Activated CD4-positive, alpha-beta T cell treated with anti-CD3 and anti-CD28 coated beads, Interleukin-2, amount 50 U/mL, for 24 hours (primary cell): ENCODE measurements at places on chromosomes 1 and 21.

GRCh38 chr1:87833166-87833565 lies 504.5 kb downstream of the LMO4 start:
- DNase-seq = no peak

GRCh38 chr1:29121516-29121935 lies 2.2 kb downstream of the TMEM200B start:
- no peak for DNase-seq

DNA sequence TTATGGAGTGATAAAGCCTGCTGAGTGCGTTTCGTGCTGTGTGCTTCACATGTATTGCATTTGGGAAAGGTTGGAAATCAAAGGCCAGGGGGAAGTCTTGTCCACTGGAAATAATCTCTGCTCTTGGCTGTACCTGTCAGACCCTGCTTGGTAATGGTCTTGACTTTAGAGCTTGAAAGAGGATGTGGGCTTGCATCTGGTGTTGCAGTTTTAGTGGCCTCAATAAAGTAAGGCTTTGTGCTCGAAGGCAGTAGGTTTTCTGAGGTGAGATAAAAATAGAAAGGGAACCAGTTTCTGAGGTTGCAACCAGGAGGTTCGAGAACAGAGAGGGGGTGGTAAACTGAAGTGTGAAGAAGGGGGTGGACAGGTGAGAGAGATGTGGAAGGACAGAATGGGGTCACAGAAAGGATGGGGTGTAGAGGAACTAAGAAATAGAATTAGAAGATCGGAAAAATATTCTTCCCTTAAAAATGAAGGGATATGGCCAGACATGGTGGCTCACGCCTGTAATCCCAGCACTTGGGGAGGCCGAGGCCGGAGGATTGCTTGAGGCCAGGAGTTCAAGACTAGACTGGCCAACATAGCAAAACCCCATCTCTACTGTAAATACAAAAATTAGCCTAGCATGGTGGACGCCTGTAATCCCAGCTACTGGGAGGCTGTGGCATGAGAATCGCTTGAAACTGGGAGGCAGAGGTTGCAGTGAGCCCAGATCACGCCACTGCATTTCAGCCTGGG lies 1.5 kb downstream of the S100PBP start:
- DNase-seq = no peak

DNA sequence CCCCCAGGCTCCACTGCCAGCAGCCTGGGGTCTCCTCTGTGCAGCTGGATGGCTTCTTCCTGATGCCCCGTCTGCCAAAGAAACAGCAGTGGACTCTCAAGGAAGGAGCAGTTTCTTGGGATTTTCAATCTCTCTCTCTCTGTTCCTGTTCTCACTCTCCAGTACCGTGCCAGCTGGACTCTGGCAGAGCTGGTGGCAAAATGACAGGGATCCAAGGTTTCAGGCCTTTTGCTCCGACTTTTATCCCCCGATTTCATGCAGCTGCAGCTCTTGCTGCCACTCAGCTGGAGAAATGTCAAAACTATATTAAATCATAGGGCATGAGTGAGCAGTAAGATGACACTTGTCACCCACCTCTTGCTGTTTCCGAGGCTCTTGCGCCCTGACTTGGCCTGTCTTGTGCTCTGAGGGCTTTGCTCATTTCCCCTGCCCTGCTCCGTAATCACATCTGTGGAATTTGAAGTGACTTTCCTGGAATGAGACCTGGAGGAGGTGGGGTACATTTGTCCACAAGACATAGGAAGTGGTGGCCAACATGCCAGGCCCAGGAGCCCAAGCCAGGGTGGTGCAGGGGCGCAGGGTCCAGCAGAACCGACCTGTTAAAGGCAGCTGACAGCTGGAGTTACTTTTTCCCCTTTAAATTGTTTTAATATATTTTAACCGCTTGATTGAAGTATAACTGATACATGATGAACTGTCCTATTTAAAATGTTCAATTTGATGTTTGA lies 576.2 kb downstream of the PTPRU start:
- DNase-seq = no peak

- no peak for DNase-seq
These were observed 275.5 kb downstream of the CAMTA1 start for GRCh38 chr1:7060745-7061144.

DNA sequence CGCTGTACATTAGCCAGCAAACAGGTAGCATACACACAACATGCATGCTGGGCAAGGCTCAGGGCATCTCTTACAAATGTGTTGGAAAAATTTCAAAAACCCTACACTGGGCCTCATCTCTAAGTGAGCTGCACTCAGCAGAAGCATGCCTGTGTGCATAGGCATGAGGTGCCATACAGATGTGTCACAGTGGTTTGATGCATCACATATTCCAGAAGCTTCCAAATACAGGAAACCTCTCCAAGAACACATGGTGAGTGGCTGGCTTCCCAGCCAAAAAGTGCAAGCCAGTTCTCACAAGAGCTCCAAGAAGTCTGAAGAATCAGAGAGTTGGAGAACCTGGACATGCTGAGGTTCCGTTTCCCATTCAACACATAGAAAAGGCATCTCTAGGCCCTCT lies 58.3 kb downstream of the CD46 start:
- DNase-seq = no peak

- DNase-seq = no peak
These were observed 50.4 kb upstream of the HNRNPU start for GRCh38 chr1:244914761-244915160.

- no peak for DNase-seq
These were observed 57.8 kb upstream of the C1orf185 start for GRCh38 chr1:51044199-51044598.

DNA sequence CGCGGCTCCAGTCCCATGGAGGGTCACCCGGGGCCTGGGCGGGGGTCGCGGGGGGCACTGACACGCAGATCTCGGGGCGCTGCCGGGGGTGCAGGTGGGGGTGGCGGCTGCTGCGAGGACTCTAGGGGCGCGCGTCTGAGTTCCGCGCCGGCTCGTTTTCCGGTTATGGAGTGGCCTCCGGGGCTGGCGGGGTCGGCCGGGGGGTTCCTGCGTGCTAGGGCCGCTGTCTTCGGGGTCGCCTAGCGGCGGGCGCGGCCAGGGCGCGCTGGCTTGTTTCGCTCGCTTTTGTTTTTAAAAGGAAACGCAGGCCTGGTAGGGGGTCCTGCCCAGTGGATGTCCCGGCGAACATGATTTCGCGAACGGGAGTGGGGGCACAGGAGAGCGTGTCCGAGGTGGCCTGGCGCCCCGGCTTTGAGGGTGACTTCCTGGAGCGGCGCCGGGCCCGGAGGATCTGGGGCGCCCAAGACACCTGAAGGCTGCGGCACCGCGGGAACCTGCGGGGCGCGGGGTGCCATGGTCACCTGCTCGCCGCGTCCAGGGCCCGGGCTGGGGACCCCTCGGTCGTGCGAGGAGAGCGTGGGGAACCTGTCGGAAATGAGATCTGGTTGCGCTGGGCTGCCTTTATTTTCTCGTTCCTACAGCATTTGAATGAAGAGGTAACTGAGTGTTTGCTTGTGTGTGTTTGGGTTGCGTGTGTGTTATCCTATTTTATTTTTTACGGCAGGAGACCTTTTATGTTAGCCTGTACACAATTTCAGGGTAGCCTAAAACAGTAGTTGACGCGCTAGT lies 618 bp downstream of the ETS2 start:
- DNase-seq = peak; percentile 24

GRCh38 chr1:217734973-217735372 lies 103.8 kb downstream of the SPATA17 start:
- no peak for DNase-seq

GRCh38 chr1:153422450-153423068 lies 6.2 kb downstream of the S100A7A start:
- DNase-seq = peak; percentile 51

- no peak for DNase-seq
These were observed at the start of gene FCRL4 for GRCh38 chr1:157597959-157598667. TSS of gene FCRL4 (minus strand) at chr1:157598085. CDS start at chr1:157597944, 141 bp downstream.

- DNase-seq = no peak
These were observed 9.2 kb downstream of the ADCY10 start for GRCh38 chr1:167904652-167905130.

DNA sequence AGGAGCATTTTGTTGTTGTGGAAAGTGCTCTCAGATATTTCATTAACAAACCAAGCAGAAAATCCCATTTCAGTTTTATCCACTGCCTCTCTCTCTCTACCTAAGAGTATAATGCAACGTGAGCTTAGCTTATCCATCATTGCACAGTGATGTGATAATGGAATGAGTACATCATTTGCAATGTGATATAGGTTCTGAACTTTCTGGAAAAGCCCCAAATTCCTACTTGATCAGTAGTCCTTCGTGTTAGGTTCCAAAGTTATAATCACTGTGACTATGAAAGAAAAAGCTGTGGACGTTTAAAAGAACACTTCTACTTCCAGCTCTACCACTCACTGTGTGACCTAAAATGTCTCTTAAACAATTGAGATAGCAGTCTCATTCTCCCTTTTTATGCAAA lies 76.4 kb upstream of the PRMT6 start:
- no peak for DNase-seq

DNA sequence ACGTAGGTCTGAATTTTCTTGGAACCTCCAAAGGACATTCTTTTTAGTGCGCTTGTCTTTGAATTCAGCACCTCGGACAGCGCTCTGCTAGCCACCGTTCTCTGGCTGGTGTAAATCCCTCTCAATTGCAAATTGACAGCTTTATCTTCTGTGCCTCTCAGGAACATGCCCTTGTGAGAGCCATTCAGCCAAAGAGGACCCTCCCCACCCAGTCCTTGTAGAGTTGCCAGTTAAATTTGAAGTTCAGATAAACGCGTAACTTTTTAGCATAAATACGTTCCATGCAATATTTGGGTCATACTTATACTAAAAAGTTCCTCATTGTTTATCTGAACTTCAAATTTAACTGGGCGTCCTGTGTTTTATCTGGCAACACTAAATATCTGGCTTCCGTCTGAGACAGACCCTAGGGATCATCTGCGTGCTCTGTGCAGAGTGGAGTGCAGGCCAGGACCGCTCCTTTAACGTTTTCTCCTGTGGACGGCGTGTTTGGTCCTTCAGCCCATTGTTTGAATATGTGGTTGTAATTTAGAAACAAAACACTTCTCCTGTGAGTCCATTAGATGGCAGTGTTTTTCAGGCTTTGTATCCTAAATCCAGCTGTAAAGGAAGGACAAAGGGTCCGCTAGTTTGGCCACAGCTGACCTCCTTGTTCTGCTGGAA lies 7.0 kb downstream of the KCNAB2 start:
- DNase-seq = no peak

GRCh38 chr1:172393354-172393753 lies 27.1 kb upstream of the C1orf105 start:
- no peak for DNase-seq

- DNase-seq = no peak
These were observed 168.1 kb upstream of the FGGY start for GRCh38 chr1:59128784-59129227.

GRCh38 chr1:75980972-75981897 lies 49.0 kb upstream of the ASB17 start:
- DNase-seq = no peak

DNA sequence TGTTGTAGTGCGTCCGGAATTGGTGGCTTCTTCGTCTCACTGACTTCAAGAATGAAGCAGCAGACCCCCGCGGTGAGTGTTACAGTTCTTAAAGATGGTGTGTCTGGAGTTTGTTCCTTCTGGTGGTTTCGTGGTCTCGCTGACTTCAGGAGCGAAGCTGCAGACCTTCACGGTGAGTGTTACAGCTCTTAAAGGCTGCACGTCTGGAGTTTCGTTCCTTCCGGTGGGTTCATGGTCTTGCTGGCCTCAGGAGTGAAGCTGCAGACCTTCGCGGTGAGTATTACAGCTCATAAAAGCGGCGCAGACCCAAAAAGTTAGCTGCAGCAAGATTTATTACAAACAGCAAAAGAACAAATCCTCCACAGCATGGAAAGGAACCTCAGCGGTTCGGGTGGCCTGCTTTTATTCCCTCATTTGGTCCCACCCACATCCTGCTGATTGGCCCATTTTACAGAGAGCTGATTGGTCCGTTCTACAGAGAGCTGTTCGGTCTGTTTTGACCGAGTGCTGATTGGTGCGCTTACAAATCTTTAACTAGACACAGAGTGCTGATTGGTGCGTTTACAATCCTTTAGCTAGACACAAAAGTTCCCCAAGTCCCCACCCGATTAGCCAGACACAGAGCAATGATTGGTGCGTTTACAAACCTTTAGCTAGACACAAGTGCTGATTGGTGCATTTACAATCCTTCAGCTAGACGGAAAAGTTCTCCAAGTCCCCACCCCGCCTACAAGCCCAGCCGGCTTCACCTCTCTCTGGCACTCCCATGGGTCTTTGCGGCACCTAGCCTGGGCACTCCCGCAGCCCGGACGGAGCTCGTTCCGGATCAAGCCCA lies 49.6 kb upstream of the KRTAP19-8 start:
- DNase-seq = no peak

DNA sequence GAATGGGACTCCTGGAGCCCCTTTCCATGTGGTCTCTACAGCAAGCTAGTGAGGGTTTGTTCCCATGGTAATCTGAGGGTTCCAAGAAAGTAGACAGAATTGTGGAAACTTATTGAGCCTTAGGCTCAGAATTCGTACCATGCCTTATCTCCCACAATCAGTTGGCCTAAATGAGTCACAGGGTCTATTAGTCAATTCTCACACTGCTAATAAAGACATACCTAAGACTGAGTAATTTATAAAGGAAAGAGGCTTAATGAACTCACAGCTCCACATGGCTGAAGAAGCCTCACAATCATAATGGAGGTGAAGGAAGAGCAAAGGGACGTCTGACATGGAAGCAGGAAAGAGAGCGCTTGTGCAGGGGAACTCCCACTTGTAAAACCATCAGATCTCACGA lies 106.6 kb upstream of the CXADR start:
- no peak for DNase-seq

DNA sequence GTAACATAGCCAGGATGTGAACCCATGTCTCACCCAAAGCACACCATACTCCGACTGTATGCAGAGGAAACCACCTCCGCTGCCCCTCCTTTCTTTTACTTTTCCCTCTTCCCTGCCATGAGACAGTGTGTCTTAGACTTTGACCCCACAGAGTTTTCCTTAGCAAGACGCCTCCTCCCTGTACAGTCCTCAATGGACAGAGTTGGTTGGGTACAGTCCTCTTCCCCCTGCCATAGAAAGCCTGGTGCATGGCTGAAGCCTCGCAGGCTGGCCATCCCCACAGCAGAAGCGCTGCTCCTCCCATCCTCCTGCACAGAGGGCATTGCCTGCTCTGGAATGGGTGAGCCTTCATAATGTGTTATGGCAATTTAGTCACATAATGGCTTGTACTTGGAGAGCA lies 127.9 kb downstream of the PLPP3 start:
- no peak for DNase-seq

DNA sequence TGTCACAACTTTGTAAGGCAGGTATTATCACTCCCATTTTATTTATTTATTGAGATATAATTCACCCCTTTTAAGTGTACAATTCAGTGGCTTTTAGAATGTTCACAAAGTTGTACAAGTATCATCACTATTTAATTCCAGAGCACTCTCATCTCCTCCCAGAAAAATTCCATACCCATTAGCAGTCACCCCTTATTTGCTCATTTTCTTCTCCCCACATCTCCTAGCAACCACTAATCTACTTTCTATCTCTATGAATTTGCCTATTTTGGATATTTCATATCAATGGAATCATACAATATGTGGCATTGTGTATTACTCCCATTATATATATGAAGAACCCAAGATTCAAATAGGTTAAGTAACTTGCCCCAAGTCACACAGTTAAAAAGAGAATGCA lies 7.0 kb downstream of the DSTYK start:
- DNase-seq = no peak

GRCh38 chr1:174825806-174826205 lies 173.9 kb upstream of the CACYBP start:
- DNase-seq = no peak

- no peak for DNase-seq
These were observed 84.4 kb upstream of the ACTRT2 start for GRCh38 chr1:2936559-2937515.

- DNase-seq = no peak
These were observed 93.9 kb downstream of the ST3GAL3 start for GRCh38 chr1:43801203-43801602.

- DNase-seq = no peak
These were observed 140.5 kb downstream of the LIPI start for GRCh38 chr21:14070049-14070893.
